ENCODE measurements at places on chromosomes 11 and 22.

GRCh38 chr11:90329043-90329442, 106.2 kb upstream of the CHORDC1 start:
- DNase-seq, result no peak

GRCh38 chr22:37983860-37984791, at the start of gene SOX10:
SOX10 (minus strand) TSS chr22:37984555; CDS start chr22:37983784, 771 bp downstream.
- DNase-seq, result no peak

DNA sequence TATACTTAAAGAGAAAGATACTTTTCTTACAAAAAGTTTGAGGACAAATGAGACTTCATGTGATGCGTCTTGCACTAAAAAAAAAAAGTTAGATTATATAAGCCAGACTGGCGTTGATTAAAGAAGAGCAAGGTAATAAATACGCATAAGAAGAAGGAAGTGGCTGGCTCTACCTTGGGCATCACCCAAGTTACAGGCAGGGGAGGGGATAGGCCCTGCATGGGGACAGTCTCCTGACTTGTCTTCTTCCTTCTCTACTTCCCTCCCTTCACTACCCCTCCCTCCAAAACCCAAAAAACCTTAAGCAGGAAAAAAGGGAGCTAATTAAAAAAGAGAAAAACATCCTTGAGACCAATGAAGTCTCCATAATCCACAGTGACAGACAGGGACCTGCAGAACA, 22.3 kb upstream of the TMA7B start:
- no peak for DNase-seq

DNA sequence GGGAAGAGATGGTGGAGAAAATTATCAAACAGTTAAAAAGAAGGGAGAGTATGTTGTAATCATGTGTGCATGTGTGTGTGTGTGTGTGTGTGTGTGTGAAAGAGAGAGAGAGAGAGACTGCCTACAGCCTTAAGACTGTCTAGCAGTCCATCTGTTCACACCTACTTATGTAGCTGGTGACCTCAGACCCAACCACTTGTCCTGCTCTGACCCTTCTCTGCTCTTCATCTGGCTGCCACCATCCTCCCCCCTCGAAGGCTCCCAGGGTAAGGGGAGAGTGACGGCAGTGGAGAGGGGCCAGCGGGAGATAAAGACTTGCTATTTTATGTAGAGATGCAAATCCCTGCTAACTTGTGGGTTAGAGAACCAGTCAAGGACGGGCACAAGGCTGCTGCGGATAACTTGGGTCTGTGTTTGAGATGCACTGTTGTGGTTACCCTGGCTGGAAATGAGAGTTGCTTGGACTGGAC, 24.9 kb upstream of the GRAMD1B start:
- DNase-seq, result no peak

GRCh38 chr11:123185326-123185725, 9.7 kb downstream of the CLMP start:
- no peak for DNase-seq

DNA sequence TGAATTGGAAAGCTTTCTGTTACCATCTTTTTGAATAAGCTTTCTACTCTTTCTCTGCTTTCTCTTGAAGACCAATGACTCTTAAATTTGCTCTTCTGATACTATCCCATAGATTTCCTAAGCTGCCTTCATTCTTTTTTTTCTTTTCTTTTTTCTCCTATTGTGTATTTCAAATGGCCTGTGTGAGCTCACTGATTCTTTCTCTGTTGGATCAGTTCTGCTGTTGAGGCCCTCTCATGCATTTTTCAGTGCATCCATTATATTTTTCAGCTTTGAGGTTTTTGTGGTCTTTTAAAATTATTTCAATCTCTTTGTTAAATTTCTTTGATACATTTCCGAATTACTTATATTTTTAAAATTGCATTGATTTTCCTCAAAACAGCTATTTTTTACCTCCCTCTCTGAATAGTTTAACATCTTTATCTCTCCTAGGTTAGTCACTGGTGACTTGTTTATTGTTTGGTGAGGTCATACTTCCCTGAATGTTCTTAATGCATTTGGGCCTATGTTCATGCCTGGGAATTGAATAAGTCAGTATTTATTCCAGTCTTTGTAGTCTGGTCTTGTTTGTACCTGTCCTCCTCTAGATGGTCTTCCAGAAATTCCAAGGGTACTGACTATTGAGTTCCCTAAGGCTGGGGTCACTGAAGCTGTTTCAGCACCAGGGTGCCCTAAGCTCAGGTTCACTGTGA, 110.6 kb upstream of the SERPIND1 start:
- no peak for DNase-seq

- DNase-seq, result no peak
Observed at GRCh38 chr11:105610871-105611571, 1.1 kb downstream of the GRIA4 start.

DNA sequence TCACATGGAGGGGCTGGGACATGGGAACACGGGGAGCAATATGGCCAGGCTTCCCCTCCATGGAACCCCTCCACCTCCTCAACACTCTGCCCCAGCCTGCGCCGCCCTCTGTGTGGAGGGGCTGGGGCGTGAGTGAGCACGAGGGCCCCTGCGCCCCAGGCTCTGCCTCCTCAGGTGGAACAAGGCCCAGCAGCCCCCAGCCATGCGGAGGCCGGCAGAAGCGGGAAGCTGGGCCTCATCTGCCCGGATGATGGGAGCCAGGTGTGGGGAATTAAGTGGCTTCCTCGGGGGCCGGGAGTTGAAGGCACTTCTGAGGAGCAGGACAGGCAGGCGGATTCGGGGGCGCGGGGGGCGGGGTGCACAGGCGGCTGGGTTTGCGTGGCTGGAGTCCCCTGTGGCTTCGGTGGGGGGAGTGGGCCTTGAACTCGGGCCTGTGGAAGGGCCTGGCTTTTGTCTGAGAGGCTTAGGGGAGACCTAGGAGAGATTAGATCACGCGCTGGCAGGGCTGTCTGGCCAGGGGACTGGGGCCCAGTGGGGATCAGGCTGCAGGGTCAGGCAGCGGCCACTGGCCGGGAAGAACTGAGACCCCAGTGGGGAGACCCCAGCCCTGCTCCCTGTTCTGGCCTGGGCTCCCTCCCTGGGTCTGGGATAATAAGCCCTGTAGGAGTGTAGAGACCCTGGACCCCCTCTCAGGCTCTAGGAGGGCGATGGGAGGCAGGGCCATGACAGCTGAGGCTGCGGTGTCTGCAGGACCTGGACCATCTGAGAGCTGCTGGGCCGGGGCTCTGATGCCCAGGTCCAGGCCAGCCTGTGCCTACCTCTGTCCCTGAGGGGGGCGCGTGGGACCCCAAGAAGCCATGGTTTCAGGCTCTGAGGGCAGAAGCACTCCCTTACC, 13.3 kb downstream of the PRR33 start:
- no peak for DNase-seq

GRCh38 chr11:134850566-134850965, 438.5 kb upstream of the B3GAT1 start:
- DNase-seq, result no peak

- no peak for DNase-seq
Observed at GRCh38 chr11:107043242-107044006, 25.1 kb upstream of the GUCY1A2 start.

DNA sequence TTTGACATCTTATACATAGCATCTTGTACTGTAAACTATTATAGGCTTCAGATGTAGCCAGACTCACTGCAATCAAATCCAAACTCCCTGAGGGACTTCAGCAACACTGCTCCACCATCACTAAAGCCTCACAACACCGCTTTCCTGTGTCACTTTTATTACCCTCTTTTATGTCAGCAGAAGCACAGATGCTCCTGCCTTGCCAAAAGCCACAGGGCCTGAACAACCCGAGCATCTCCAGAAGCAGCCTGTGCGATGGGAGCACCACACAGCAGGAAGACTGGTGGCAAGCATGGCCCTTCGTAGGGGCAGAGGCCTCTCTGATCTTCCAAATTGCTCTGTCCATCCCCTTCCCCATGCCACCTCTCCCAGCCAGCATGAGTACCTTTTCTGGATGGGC, 22.9 kb downstream of the TMEM123 start:
- no peak for DNase-seq

GRCh38 chr11:20250644-20251247, 90.5 kb upstream of the DBX1 start:
- DNase-seq, result no peak

DNA sequence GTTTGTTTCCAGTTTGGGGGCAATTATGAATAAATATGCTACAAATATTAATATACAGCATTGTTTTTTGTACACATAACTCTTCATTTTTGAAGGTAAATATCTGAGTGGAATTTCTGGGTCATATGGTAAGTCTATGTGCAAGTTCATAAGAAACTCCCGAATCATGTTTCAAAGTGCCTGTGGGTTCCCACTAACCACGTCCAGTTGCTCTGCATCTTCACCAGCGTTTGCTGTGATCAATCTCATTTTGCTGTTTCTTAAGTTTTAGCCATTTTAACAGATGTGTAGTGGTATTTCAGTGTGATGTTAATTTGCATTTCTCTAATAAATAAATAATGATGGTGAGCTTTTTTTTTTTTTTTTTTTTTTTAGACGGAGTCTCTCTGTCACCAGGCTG, 14.2 kb upstream of the CSRP3 start:
- DNase-seq, result no peak

DNA sequence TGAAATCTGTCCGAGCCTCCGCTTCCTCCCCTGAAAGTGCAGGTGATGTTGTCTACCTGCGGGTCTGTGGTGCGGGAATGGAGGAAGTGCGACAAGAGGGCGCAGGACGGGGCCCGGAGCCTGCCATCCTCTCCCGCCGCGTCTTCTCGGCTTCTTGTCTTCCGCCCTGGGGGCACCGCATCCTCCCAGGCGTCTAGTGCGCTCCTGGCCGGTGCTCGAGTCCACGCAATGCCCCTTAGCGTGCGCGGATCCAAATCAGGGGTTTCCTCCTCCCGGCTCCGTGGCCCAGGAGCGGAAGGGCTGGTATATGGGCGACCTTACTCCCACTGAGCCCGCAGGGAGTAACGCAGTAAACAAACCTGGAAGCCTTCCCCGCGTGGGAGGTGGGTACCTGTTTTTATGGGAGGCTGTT, 405 bp downstream of the SFI1 start:
- DNase-seq, result peak; percentile 37

GRCh38 chr11:83335446-83336070, 49.4 kb upstream of the CCDC90B start:
- DNase-seq, result no peak

DNA sequence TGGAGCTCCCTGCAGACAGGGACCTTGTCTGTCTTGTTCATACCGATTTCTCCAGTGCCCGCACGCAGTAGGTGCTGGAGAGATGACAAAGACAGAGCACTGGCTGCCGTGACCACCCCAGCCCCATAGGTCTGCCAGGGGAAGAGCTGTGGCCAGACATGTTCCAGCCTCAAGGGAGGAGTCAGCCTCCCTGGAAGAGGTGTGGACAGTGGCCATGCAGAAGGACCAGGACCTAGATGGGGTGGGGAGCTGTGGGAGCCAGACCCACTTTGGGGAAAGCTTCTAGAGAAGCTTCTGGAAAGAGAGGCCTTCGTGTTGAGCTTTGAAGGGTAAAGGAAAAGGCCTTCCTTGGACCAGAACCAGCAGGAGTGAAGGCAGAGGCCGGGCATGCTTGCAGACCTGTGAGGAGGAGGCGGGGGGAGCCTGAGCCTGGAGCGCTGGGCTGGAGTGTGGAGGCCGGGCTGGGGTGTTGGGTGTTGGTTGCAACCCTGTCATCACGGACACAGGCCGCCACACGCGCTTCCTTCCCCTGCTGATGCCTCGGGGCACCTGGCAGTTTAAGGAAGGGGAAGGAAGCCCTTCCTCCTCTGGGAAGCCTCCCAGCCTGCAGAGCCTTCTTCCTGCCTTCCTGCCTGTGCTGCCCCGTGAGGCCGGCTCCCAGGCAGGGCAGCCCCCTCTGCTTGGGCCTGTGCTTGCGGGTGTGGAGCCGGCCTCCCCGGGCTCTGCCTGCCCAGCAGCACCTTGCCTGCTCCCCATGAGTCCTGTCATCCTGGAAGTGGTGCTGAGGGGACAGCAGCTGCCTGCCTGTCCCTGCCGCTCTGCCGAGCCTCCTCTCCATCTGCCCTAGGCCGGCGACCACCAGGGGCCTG, 12.3 kb downstream of the RELT start:
- no peak for DNase-seq

GRCh38 chr11:68202165-68202564, 10.9 kb downstream of the KMT5B start:
- DNase-seq, result no peak

DNA sequence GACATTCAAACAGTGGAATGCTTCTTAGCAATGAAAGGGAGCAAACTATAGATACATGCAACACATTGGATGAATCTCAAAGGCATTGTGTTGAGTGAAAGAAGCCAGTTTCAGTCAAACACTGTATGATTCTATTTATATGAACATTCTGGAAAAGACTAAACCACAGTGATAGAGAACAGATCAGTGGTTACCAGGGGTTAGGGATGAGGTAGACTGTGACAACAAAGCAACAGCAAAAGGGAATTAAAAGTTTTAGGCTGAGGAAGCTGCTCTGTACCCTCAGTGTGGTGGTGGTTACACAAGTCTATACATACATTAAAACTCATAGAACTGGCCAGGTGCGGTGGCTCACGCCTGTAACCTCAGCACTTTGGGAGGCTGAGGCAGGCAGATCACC, 23.0 kb downstream of the FDX1 start:
- no peak for DNase-seq

GRCh38 chr11:33040033-33040861, 875 bp downstream of the TCP11L1 start:
- peak; percentile 24 for DNase-seq

GRCh38 chr22:34696557-34696956, 369.4 kb upstream of the ISX start:
- no peak for DNase-seq

DNA sequence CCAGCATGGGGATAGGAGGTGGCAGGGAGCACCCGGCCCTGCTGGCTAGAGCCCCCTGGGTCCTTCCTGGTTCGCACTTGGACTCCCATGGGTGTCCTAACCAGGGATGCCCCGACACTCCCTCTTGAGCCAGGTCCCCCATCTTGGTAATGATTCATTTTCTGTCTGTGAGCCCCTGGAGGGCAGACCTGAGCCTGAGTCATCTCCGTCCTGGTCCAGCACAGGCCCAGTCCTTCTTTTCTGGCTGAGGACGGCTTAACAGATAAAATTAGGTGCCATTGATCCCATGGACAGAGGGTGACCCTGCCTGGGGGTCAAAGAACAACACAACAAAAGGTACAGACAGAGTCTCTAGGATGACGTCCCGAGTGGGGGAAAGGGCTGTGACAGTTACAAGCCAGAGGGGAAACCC, 3.5 kb downstream of the RHOD start:
- no peak for DNase-seq

GRCh38 chr11:31824332-31824878, 13.3 kb upstream of the PAX6 start:
- DNase-seq, result no peak

DNA sequence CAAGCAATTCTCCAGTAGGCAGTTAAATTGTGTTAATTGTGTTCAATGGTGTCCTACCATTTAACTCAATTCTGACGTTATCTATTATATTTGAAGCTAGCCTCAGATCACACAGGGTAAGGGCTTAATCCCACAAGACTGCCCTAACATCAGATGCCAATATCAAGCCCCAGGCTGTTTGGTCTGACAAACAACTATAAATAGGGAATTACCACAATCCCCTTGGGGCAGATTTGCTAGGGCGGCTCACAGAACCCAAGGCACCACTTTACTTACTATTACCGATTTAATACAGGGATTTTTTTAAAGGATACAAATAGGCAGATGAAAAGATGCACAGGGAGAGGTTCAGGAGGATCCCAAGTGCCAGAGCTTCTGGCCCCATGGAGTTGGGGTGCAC, 678.4 kb downstream of the OPCML start:
- DNase-seq, result no peak

All from activated CD8-positive, alpha-beta memory T cell treated with anti-CD3 and anti-CD28 coated beads, Interleukin-2, amount 50 U/mL, for 4 hours (primary cell).